ENCODE measurements at places on chromosomes 3 and 15.

- DNase-seq, result no peak
Observed at GRCh38 chr15:60407415-60407805, 9.6 kb upstream of the ANXA2 start.

DNA sequence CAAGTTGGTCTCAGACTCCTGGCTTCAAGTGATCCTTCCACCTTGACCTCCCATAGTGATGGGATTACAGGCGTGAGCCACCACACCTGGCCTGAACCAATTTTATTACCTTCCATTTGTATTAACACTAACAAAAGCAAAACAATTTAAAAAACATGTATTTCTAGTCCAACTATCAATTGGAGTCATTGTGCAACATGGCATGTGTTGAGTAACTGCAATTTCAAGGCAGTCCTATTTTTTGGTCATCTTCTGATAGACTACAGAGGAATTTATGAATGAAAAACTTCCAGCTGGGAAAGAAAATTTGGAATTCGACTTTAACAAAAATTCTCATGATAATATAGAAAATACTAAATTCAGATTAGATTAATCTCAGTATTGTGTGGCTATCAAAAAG is 16.8 kb downstream of the SPTSSB start:
- no peak for DNase-seq

- DNase-seq, result no peak
Observed at GRCh38 chr3:33312361-33312760, 35.1 kb downstream of the FBXL2 start.

- DNase-seq, result no peak
Observed at GRCh38 chr15:36330598-36330997, 248.8 kb upstream of the CDIN1 start.

- DNase-seq, result no peak
Observed at GRCh38 chr3:23931597-23931996, 13.5 kb upstream of the NR1D2 start.

GRCh38 chr15:53833134-53833624 is 73.7 kb upstream of the WDR72 start:
- no peak for DNase-seq
